NCI-H2171 (cell line): ENCODE measurements at places on chromosomes 4 and X.
A peak's percentile ranks its signal among the peaks of the same experiment; 100 is the strongest.

DNA sequence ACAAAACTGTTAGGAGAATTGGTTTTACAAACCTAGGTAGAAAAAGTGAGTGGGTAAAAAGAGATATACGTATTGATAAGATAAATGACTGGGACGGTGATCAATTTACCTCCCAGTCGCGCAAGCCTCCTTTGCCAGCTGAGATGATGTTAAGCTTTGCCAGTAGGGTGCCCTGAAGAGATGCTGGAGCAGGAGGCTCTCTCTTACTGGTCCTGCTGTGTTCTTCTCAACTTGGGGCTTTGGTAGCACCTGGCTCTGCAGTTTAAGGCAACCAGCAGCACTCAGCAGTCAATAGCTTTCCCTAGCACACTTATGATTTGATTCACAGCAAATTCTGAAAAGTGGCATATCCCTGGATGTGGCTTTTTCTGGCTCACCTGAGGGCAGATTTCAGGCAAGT, 1461.7 kb downstream of the ADGRL3 start:
- no peak for DNase-seq

- no peak for DNase-seq
Observed at GRCh38 chr4:74873545-74874301, 59.2 kb upstream of the PARM1 start.

GRCh38 chrX:10111364-10112148, 45.2 kb upstream of the CLCN4 start:
- DNase-seq = no peak

GRCh38 chr4:177404342-177404741, 37.9 kb downstream of the AGA start:
- DNase-seq = no peak

GRCh38 chrX:132017431-132018185, 5.5 kb upstream of the STK26 start:
- no peak for DNase-seq

- no peak for DNase-seq
Observed at GRCh38 chr4:99634742-99635360, 22.8 kb downstream of the C4orf54 start.

DNA sequence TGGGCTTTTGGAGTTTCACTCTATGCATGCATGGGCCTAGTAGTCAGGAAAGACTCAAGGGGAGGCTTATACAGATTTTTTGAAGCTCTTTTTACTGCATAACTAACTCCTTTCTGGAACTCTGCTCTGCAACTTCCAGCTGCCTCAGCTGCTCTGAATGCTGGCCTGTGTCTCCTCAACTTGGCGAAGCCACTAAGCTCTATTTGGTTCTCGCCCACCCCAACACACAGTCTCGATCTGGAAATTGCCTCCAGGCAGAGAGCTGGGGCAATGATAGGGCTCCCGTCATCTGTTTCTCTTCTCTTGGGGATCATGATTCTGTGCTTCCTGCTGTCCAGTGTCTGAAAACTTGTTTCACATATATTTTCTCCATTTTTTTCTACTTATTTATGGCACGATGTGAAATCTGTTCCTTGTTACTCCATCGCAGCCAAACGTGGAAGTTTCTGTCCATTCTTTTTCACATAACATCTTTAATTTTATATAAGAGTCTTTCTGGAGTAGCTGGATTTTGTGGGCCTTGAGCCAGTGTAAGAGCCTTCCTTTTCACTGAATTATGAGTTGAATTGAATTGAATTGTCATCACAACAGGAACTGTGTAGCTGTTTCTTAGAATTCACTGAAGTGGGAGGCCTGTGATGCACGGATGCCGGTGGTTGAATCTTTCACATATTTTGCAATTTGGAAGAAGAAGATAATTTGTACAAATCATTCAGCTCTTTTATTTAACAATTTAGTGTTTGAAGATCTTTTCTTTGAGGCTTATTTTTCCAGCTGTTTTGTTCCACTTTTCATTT, 9.0 kb downstream of the ZNF275 start:
- DNase-seq = no peak

- DNase-seq = no peak
Observed at GRCh38 chrX:128961290-128961689, 562.0 kb downstream of the SMARCA1 start.

- DNase-seq = no peak
Observed at GRCh38 chr4:80173841-80174240, 23.5 kb upstream of the PRDM8 start.

DNA sequence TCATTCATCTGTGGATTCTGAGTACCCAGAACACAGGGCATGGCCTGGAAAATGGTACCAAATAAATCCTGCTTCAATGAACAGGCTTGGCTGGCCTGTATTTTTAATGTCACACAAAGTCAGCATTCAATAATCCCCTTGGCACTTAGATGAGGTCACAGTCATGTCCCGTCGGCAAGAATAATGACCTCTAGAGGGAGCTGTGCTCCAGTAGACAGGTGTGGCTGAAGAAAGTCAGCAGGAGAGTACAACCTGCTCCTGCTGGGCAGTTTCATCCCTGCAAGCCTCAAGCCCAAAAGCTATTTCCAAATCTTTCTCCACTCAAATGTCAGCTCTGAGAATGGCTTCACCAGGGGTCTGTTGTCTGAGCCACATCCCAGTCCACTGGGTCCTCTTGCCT, 404.0 kb upstream of the F9 start:
- no peak for DNase-seq

- DNase-seq = peak; percentile 56
Observed at GRCh38 chr4:174265916-174266315, 17.6 kb downstream of the FBXO8 start.

DNA sequence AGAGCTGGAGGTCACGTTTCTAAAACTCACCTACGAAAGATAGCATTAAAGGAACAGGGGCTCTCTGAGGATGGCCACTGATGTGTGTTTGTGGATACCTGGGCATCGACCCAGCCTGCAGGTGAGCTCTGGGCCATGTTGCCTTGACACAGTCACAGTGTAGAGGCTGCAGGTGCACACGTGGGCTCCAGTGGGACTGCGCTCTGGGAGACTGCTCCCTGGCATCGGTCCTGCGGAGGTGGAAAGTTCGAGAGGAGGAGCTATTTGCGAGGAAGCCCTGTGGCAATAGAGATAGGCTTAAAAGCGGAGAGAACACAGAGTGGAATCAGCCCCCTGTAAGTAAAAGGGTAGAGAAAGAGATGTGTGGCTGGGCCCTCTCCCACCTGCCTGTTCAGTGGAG, 12.3 kb upstream of the TADA2B start:
- no peak for DNase-seq

DNA sequence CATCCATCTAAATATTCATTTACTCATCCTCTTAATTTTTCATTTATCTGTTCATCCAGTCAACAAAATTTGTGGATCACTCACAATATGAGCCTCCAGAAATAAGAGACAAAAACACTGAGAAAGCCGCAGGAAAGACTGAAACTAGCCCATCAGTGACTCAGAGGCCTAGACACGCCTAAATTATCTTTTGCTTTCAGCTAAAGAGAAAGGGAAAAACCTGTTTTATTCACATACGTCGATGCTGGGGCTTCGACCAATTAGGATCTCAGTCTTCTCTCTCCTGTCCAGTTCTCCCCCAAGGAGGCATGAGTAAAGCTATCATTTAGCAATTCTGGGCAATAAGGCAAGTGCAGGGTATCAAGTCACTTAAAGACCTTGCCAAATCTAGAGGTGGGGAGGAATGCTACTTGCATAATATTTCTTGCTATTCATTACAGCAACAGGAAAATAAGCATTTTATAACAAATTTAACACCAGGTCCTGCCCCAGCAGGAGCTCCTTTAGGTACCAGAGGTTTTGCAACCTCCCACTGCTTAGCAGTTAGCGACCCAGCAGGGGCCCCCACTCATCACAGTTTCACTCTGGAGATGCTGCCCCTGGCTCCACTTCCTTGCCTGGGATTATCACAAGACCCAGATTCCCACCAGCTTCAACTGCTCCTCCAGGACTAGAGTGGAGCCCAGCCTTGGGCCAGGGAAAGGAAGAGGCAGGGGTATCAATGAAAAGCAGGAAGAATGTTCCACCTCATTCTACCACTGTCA, 30.1 kb upstream of the TMEM154 start:
- DNase-seq = no peak

GRCh38 chr4:12137575-12137974, 708.9 kb upstream of the HS3ST1 start:
- no peak for DNase-seq

DNA sequence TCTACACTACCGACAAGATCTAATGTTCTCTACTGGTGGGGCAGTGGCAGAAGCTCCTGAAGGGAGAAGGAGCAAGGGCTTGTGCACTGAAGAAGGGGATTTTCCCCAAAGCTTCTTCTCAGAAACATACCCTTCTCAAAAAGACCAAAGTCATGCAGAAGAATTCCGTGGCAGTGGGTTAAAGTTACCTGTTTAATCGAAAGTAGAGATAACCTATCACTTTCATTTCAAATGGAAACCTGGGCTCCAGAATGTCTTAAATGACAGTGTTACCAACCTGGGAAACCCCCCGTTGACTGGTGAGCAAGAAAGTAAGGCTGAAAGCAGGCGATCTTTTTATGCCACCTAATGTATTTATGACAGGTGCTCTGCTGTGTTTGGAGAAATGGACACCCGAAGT, 92.5 kb upstream of the TEX13D start:
- no peak for DNase-seq

- no peak for DNase-seq
Observed at GRCh38 chr4:184166736-184167135, 50.9 kb downstream of the ENPP6 start.

GRCh38 chr4:101103381-101104142, 243.8 kb downstream of the PPP3CA start:
- DNase-seq = no peak
